ENCODE measurements at places on chromosomes 1 and 21.

GRCh38 chr1:173205146-173206051, 1.7 kb downstream of the TNFSF4 start:
- DNase-seq: no peak

DNA sequence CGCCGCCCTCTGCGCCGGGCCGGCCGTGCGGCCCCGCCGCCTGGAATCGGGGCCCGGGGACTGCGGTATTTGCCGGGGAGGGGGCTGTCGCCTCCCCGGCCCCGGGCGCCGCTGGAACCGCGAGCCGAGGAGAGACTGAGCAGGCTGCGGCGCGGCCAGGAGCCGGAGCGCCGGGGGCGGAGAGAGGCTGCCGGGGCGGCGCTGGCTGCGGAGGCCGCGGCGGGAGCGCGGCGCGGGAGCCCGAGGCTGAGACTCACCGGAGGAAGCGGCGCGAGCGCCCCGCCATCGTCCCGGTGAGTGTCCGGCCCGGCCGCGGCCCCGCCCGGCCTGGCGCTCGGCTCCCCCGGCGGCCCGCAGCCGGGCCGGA, 746 bp downstream of the DYRK1A start:
- DNase-seq: no peak

- DNase-seq: no peak
These were observed 37.1 kb upstream of the ARF1 start for GRCh38 chr1:228045405-228045804.

DNA sequence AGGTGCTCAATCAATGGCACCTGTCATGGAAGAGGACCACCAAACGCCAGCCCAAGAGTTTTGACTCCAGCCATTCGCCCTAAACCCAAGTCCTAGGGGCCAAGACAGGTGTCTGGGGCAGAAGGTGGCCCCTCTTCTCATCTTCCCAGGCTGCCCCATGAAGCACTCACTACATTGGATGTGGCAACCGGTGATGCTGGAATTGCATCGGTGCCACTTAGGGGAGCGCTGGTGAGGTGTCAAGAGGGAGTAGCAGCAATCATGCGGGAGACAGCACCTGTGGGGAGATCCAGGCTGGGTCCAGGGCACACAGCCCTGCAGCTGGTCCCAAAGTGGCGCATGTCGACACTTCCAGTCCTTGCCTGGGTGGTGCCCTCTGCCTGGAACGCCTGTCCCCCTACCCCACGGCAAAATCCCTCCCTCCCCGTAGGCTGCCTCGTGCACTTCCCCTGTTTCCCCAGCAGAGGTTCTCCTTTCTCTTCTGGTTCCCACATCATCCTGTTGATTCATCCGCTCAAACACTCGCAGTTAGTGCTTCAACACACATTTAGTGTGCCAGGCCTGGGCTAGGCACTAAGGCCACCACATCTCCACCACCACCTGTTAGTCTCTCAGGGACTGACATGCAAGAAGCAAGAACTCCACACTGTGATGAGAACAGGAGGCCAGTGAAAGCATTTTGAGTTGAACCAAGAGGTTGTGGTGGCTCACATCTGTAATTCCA, 18.5 kb downstream of the PLA2G2D start:
- DNase-seq: no peak

DNA sequence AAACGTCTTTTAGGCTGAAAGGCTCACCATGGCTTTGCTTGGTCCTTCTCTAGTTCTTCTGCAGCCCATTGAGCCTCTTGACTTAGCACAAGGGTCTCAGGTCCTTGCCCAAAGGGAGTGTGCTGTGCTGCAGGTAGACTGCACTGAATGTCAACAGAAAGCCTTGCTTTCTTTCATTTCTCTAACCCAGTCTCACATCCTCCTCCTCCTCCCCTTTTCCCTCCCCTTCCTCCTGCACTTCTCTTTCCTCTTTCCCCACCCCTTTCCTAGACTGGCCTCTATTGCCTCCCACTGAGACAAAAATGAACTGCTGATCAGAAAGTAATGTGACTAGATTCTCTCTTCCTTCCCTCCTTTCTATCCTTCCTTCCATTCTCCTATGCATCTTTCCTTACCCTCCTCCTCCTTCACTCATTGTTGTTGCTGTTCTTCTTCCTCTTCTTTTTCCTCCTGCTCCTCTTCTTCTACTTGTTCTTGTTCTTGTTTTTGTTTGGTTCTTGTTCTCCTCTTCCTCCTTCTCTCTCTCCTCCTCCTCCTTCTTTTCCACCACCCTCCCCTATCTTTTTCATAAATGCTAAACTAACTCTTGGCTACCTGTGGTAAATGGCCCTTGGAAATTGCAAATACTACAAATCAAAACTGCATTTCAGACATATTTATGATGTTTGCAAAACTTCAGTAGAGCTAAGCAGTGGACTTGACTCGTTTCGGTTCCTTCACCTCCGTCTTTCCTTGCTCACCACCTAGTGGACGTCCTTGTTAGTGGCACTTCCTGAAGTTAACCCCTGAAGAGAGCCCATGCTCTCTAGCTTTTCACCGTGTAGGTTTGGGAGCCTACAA, at the start of gene SELL:
SELL (minus strand) TSS at position 152 of the 840 bp plus-strand sequence; CDS start at position 30, 122 bp downstream.
- no peak for DNase-seq

- DNase-seq: no peak
These were observed 20.4 kb downstream of the H3-3A start for GRCh38 chr1:226082959-226083301.

- no peak for DNase-seq
These were observed 178.3 kb downstream of the ATG4C start for GRCh38 chr1:62962014-62962812.

GRCh38 chr1:236795757-236796667, 920 bp downstream of the MTR start:
- no peak for DNase-seq

GRCh38 chr1:110418729-110419128, 11.2 kb upstream of the LAMTOR5 start:
- DNase-seq: no peak

DNA sequence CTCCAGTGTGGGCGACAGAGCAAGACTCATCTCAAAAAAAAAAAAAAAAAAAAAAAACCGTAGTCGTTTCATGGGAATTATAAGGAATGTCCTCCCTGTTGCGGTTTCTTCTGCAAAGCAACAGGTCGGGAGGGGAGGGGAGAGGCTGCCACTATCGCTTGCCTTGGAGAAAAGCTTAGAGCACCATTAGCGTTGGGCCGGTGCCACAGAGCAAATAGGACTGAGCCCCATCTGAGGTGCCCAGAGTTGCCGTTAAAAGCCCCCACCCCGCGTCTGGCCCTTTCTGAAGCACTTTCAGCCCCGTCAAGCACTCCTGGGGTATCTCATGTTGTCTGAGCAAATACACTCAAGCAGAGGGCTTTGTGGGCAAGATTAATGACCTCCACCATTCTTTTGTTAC, 2.2 kb downstream of the RIPPLY3 start:
- DNase-seq: no peak

DNA sequence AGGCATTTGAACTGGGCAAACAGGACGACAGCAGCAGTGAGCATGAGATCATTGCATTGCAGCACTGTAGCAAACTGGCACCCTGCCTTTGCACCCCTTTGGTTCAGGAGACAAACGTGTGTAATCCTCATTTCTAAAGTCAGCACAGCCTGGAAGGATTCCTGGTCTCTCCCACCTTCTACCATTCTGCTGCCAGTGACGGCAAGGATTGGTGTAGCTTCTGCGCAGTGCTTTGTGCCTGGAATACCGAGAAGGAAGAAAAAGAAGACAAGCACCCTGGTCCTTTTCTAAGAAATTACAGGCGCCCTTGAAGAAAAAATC, 805.3 kb downstream of the USP25 start:
- DNase-seq: no peak

DNA sequence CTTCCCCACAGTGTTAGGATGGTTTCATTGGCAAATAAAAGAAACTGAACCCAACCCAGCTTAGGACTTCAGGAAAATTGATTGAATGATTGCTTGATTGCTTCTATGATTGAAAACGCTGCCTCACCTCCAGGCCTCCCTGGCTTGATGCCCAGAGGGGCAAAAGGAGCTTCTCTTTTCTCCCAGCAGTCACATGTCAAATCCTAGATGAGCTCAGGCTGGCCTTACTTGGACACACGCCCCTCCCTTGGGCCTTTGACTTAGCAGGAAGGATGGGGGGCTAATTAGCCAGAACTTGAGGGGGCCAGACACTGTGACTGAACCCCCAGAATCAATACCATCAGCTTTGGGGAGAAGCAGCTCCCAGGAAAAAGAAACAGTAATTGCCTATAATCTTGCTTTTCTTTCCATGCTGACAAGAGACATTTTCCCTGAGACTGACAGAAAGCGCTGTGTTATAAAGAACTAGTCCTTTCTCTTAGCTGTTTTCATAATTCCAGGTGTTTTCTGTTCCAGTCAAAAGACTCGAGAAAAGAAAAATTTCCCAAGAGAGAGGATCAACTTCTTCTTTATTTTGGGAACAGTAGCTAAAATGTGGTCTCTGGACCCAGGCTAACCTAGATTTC, 50.8 kb upstream of the ATP5PO start:
- DNase-seq: no peak

DNA sequence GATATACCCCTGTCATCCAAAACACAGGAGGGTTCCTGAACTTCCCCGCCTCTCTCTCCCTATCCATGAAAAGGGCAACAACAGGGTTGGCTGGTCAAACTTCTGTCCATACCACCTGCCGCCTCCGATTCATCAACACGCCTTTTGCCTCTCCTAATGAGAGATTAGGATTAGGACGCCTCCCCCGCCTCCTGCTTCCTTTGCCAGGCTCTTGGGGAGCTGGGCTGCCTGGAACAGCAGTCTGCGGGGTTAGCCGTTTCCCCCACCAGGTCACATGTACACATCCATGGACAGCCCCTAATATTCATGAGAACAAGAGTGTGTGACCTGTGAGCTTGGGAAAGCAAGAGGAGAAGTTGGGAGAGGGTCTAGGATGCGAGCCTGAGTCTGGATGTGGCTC, 2.3 kb upstream of the OPTC start:
- DNase-seq: no peak

DNA sequence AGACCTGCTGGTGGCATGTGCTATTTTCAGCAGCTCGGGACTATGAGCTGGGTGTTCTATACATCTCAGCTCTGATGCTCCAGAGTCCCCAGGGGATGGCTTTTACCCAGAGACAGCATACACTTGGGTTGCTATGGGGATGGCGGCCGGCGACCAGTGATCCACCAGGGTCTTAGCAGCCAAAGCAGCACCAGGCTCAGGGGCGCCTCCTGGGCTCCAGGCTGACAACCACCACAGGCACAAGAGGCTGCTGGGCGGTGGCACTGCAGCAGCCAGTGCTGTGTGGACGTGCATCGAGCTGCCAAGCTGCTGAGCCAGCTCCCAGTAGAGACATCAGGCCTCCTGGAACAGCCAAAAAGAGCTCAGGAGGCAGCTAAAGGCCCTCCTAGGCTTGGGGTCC, 37.6 kb upstream of the CLSTN1 start:
- no peak for DNase-seq

- DNase-seq: no peak
These were observed 11.0 kb upstream of the UMODL1 start for GRCh38 chr21:42060166-42060565.

DNA sequence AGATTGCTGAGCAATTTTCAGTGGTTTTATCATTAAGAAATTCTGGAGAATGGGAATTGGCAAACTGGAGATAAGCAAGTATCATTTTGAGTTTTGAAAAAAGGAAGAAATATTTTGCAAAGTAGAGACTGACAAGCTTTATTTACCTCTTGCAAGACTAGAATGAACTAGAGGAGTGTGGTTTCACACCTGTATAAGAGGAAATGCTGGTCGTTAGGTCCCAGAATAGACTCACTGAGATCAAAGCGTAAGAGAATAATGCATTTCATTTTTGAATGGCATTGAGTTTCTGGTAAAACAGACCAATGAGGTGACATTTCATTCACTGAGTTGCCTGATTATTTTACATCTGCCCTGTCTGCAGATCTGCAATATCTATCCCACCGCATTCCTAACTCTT, 308.1 kb downstream of the ADGRL2 start:
- DNase-seq: no peak

- DNase-seq: no peak
These were observed 499 bp upstream of the C4BPB start for GRCh38 chr1:207088161-207088560.

DNA sequence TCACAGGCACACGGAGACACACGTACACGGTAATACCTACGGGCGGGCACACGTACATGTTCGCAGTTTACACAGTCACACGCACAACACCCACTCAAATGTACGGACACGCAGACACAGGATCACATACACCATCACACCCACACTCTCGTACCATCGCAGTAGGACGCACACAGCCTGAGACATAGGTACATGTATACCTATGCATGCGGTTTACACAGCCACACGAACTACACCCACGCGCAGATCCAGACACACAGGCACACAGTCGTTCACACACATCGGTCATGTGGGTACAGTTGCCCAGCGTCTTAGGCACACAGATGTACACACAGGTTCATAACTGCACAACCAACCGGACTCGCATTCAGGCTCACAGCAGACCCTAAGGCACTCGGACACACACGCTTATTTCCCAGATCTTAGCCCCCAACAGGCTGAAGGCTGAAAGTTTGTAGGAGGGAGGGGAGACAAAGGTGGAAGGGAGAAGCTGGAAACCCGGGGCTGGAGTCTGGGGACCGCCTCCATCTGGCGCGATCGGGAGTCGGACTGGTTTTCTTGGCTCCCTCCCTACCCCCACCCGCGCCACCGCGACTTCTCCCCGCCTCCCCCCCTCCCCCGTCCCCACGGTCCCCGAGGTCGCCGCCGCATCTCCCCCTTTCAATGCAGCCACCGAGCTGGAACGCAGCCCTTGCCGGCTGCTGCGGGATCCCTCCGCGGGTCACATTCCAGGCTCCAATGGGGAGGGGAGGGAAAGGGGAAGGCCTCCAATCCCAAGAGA, 51.9 kb upstream of the SYNC start:
- DNase-seq: no peak

DNA sequence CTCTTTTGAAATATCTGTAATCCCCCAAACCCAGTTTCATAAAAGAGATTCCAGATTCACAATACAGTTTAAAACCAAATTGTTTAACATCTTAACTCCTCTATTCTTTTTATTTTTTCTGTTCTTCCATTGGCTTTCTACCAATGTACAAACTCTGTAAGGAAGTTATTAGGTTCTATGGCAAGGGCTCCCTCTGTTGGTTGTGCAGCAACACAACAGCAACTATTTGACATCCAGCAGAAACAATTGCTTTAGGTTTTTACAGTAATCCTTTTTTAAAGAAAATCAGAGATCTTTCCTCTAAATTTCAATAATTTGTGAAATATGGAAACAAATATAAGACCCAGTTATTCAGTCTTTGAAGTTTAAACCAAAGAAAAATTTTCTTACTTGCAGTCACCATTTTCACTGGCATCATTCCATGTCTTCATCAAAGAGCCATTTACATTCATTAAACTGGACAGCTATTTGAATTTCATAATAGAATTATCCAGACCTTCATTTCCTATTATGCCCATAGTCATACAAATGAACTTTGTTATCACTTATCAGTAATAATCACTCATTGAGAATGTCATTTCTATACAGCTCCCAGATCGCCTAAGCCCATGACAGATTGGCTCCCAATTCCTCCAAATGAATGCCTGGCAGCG, 46.5 kb upstream of the RNF11 start:
- DNase-seq: peak; percentile 2

DNA sequence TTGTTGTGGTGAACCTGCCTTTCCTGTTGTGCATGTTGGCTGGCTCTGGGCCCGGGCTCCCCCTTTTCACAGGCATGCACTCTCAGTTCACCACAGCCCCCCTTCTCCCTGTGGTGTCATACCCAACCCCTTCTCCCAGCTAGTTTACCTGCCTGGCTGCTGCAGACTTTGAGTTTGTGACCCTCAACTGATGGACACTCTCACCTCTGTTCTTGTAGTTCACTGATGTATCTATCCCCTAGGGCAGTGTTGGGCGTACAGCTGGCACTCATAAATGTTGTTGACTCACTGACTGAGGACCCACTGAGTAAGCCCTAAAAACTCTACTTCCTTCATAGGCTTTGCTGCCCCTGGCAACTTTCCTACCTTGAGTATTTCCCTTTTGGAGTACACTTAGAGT, 54.9 kb downstream of the WDR64 start:
- DNase-seq: peak; percentile 0
